Tibial artery (tissue), 4 donors: ENCODE measurements at places on chromosomes 6 and 20.

GRCh38 chr6:62891065-62891647 lies 320.1 kb upstream of the FKBP1C start:
- DNase-seq: no peak

DNA sequence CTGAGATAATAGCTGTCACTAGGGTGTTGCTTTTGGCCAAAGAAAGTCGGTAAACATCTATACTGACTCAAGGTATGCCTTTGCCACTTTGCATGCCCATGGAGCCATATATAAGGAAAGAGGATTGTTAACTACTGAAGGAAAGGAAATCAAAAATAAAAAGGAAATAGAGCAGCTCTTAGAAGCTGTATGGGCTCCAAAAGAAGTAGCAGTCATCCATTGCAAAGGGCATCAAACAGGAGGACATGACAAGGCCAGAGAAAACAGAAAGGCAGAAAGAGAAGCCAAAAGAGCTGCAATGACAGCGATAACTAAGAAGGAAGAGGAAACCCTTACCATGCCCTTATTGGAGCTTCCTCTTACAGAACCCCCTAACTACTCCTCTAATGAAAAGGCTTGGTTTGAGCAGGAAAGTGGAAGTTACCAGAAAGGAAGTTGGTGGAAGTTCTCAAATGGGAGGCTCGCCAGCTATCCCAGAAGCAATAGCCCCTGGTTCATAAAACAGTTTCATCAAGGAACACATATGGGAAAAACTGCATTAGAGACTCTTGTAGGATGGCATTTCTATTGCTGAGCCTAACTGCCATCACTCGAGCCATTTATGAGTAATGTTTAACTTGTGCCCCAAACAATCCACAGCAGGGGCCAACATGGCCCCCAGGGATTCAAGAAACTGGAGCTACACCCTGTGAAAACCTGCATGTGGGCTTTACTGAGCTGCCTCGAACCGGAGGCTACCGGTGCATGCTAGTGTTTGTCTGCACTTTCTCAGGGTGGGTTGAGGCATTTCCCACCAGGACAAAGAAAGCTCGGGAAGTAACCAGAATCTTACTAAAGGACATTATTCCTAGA lies 7.0 kb downstream of the IL22RA2 start:
- DNase-seq: no peak

GRCh38 chr6:470901-471448 lies 79.4 kb downstream of the IRF4 start:
- DNase-seq: no peak

DNA sequence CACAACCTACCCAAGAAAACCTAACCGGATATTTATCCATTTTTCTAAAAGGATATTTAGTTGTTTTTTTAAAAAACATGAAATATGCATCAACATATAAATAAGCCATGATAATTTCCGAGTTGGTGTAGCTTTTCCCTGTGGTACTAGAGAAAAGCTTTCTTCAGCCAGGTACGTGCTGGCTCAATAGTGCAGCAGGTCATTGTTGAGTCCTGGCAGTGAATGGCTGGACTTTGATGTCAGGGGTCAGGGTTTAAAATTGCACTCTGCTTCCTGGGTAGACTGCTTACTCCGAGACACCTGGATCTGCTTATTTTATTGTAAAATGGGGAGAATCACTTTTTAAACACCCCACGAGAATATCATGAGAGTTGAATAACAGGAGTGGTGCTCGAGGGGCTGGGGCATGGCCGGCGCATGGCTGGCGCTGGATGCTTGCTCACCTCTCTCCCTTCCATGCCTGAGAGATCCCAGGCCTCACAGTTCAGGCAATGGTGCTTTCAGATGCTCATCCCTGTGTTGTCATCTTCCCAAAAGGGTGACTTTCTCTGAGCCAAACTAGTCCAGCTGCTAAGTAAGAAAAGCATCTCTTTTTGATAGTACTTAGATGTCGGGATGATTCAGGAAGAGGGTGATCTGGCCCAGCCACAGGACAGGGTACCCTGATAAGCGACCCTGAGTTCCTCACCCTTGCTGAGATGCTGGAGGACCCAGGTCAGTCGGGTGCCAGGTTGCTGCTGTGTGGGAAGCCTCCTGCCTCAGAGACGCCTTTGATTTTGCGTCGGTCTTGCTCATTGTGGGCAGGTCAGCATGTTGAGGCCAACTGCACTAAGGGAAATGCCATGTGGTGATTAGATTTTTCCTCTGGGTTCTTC lies 269.1 kb upstream of the FOXQ1 start:
- no peak for DNase-seq

DNA sequence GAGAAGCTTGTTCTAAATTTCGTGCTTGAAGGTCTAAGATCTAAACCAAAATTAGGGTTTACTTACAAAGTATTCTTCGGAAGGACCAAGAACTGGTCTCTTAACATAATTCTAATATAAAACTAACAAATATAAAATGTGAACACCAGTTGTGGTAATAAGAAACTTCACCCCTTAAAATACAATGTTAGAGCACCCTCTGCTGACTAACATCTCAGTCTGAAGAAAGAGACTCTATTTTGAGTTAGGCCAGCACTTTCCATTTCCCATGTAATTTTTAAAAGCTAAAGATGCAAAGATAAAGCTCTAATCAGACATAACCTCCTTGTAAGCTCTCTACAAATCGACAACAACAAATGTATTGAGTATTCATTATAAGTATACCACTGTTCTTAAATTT lies 24.6 kb downstream of the ATG5 start:
- DNase-seq: no peak

- DNase-seq: no peak
These were observed 41.8 kb downstream of the FARS2 start for GRCh38 chr6:5302995-5303622.

- DNase-seq: no peak
These were observed 245.4 kb upstream of the SPTLC3 start for GRCh38 chr20:12763406-12763805.
